Glutamatergic neuron (in vitro differentiated cells): ENCODE measurements at places on chromosomes 1 and 21. TPM values are rescaled to one million over a fixed set of nuclear protein-coding genes. Genes with fewer than 3 reads are reported as not detected.

DNA sequence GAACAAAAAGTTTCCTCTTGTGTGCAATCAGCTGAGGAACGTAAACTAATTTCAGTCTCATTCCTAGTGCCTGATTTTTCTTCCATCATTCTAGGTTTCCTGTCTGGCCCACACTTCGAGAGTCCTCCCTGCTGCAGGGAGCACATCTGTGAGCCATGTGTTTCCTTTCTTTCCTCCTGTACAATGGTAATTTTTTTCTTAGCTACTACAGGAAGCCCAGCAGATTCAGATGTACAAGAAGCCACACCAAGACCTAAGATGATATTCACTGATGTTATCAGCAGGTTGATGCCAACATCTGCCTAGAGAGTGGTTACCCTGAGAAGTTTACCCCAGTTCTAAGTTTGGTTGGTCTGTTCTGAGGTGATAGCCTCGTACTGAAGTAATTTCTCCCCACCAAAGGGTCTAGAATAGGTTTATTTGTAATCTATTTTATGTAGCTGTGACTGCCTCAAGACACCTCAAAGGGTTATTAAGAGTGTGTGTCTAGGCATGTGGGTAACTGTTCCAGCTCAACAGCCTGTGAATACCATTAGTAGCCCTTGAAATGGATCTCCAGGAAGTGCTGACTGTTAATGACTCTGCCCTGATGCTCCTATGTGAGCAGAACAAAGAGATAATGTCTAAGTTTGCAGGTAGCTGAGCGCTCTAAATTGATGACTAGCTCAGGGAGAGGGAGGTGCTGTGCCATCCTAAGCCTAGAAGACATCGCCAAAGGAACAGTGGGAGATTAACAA, 31.7 kb upstream of the CLDN14 start:
- no peak for DNase-seq

GRCh38 chr21:43015906-43016540, 41.7 kb downstream of the PKNOX1 start:
- DNase-seq = no peak

DNA sequence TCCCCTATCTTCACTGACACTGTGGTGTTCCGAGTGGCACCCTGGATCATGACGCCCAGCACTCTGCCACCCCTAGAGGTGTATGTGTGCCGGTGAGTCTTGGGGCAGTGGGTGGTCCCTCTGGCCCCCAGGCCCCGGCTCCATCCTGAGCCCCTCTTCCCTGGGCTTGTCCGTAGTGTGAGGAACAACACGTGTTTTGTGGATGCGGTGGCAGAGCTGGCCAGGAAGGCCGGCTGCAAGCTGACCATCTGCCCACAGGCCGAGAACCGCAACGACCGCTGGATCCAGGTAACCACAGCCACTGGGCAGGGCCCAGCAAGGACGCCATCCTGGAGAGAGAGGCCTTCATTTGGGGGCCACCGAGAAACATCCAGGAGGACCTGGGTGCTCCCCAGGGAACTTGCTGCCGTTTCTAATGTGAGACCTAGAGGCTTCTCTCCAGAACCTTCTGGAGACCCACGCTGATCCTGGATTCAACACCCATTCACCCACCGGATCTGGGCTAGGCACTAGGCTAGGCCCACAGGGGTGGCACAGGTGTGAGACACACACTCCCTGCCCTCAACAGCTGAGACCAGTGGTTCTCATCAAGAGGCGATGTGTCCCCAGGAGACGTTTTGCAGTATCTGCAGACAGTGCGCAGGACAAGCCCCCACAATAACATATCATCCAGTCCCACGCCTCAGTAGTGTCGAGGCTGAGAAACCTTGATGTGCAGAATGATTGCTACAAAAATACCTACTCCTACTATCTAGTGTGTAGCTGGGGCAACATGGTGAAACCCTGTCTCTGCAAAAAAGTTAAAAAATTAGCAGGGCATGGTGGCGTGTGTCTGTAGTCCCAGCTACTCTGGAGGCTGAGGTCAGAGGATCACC, 22.2 kb downstream of the PADI3 start:
- DNase-seq = no peak

The ADAMTS4 gene
- total RNA-seq = 12.3 TPM

The HPDL gene
- total RNA-seq = 2.3 TPM

The NUP210L gene
- 0.10 TPM for total RNA-seq

The ERG gene
- total RNA-seq = not detected

DNA sequence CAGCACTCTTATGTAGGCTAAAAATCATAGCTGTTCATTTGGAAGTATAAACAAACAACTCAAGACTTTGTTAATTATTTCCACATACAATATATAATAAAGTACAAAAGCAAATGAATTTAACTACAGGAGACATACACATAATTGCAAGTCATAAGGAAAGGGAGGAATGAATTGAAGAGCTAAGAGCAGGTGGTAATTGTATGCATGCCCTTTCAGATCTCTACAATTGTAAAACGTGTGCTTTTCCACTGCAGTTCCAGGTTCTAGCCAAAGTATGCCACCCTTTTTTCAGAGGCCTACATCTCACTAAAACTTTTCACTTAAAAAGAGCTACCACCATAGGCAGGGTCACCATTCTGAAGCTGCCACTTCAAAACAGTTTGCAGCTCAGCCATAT, 42.8 kb upstream of the HP1BP3 start:
- no peak for DNase-seq

The USH2A gene
- total RNA-seq = not detected

- DNase-seq = no peak
Measured at GRCh38 chr1:184482136-184482535, 95.3 kb downstream of the C1orf21 start.

DNA sequence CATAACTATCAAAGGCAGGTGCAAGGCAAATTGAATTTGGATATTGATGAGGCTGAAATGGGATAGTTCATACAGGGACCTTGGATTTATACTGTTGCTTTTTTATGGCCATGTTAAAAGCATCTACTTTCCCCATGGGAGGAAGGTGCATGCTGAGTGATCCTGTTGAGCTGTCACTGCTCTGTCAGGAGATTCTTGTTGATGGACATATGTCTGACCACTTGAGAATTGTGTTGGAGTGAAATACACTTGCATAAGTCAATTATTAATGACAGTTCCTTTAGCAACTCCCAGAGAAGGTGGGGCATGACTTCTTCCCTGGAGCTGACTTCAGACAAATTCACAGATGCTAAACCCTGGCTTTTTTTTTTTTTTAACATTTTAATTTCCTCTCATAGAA, 58.4 kb upstream of the DYNLT5 start:
- no peak for DNase-seq

- DNase-seq = no peak
Measured at GRCh38 chr1:44542420-44543063, 131.7 kb downstream of the TMEM53 start.
